ENCODE measurements at places on chromosomes 1 and 21. TPM values are rescaled to one million over a fixed set of nuclear protein-coding genes. Genes with fewer than 3 reads are reported as not detected.
A peak's percentile ranks its signal among the peaks of the same experiment; 100 is the strongest.

GRCh38 chr1:170215072-170215885, 69.5 kb downstream of the NTMT2 start:
- DNase-seq = no peak

DNA sequence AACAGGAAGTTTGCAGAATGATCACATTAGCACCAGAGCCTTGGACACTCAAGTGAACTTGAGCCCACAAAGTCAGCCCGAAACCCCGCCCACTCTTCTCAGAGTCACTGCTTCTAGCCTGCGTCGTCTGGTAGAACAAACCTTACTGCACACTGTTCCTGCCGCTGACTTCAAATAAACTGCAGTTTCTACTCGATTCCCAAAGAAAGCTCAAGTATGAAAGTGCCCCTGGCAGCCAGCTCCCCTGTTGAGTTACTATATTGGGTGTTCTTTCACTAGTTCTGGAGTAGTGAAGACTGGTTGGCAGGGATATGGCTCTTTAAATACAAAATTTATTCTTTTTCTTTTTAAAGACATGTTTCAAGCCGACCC, 164.7 kb downstream of the GALNT2 start:
- no peak for DNase-seq

DNA sequence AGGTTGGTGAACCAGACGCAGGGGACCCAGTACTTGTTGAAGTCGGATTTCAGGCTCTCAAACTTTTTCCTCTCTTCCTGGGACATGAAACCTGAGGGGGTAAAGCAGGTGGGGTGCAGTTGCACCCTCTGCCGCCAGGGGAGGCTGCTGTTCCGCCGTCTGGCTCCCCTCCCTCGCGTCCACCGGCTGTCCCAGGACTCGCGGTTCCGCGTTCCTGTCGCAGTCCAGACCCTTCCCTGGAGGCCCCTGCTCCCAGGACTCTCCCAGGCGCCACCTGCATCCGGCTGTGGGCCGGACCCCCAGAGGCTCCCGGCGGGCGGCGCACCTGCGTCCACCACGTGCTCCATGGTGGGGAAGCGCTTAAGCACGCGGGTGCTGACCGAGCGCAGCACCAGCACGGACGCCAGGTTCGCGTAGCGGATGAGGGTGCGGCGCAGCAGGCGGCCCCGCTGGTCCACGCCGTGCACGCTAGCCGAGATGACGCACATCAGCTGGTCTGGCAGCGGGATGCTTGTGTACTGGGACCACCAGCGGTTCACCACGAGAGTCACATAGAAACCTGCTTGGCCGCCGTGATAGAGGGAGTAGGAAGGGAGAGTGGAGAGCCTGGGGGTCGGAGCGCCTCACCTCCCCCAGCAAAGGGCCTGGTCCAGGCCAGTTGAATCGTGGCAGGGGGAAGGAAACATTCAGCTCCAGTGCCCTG, 1.7 kb downstream of the BEST4 start:
- DNase-seq = peak; percentile 75

DNA sequence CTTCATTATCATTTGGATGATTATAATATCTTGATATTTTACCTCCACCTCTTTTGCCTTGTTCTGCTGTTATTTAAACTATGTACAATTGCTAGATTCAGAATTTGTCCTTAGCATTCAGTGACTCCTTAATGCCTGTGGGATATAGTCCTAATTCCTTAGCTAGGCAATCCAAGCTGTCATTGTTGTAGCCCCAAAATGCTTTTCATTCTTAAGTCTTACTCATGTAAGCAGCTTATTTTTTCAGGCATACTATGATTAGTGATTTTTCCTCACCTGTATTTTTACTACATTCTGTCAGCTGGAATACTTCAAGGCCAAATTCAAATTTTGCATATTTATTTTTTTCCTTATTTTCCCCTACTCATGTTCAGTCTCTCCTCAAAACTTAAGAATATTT, 13.4 kb downstream of the PKN2 start:
- DNase-seq = no peak

GRCh38 chr1:159986093-159986492, 32.1 kb upstream of the SLAMF9 start:
- no peak for DNase-seq

The AGPAT3 gene
- polyA plus RNA-seq = 21.2 TPM

DNA sequence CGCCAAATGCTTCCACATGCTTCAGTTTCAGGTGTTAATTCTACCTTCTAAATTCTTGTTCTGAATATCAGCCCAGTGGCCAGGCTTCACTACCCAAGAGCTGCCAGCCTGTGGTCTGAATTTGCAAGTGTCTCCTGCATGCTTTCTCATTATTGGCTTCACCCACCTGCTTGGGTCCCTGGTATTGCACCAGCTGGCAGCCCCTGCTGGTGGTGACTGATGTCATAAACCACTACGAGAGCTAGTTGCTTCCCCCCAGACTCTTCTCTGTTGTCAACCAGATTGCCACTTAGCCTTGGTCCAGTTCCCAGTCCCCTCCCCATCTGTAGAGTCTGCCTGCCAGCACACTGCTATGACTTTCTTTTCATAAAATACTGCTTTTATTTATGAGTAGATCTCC, 197.7 kb upstream of the DUSP10 start:
- no peak for DNase-seq

GRCh38 chr1:47742890-47743760, 254.1 kb downstream of the TRABD2B start:
- DNase-seq = no peak

- no peak for DNase-seq
These were observed 7.8 kb upstream of the TMEM222 start for GRCh38 chr1:27314169-27314568.

GRCh38 chr1:234065794-234066447, 161.4 kb downstream of the SLC35F3 start:
- peak; percentile 76 for DNase-seq

DNA sequence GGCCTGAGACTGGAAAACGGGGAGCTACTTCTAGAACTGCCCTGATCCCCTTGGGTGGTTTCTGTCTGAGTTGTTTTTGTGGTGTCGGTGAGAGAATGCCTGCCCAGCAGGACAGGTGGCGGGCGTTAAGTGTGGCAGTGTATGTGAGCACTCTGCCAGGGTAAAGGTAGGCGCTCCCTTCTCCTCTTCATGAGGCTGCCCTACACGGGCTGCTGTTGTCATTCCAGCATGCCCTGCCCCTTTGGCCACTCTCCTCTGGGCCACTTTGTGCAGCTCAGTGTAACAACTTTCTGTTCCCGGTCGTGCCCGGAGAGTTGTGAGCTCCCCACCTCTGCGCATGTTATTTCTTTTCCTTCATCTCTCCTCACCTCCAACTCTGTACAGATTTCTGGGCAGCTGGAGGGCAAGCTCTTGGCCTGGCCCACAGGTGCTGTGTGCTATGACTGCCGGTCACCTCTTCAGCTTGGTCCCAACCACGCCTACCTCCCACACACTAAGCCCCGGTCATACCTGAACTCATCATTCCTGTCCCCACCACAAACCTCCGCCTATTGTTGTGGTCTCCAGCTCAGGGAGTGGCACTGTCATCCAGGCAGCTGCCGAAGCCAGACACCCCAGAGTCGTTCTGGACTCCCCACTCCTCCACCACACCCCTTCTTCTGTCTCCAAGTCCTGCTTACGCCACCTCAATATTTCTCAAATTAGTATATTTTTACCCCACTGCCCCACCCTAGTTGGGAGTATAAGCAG, 69.0 kb downstream of the GADD45A start:
- no peak for DNase-seq

Data from A549 (cell line).